ENCODE measurements at places on chromosomes 4 and X.

DNA sequence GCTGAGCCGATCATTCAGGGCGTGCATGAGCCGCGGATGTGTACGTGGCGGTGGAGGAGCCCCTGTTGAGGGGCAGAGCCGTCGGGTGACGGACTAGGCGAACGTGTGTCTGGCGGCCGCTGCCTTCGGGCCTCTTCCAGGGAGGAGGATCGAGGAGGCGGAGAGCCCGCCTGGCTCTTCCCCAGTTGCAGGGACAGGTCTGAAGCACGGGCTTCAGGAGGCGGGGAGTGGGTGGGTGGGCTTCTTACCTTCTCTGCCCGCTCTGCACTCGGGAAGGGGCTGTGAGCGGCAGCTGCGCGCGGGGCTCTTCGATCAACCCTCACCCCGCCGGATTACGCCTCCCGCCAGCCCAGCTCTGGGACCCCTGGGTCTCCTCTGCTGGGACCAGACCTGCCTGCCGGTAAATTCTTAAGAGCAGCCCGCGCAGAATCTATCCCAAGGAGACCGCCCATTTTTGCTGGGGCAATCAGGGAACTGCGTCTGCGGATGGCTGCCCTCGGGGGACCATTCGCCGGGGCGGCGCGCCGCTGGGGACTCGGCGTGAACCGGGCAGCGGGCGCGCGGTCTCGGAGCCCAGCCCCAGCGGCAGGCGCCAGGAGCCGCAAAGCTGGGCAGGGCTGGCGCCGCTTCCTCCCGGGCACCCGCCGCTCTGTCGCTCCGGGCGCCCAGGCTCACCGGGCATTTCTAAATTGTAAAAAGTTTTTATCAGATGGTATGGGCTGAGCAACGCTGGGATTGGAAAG is 4.9 kb downstream of the PLAC8 start:
- DNase-seq: peak; percentile 53

DNA sequence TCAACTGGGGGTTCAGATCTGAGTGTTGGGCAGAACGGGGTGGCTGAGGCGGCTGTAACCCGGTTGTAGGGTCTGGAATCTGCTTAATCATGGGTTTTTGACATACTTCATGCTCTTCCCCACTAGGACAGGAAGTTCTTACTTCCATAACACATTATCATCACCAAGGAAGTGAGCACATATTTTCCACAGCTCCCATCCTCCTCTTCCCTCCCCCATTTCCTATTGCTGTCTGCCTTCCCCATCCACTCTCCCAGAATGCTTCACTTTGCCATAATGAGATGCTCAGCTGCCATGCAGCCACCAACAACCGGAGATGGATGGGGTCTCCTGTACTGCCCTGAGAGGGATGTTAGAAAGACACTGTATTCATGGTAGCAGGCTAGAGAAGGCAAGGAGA is 6.4 kb upstream of the DCUN1D4 start:
- DNase-seq: no peak

DNA sequence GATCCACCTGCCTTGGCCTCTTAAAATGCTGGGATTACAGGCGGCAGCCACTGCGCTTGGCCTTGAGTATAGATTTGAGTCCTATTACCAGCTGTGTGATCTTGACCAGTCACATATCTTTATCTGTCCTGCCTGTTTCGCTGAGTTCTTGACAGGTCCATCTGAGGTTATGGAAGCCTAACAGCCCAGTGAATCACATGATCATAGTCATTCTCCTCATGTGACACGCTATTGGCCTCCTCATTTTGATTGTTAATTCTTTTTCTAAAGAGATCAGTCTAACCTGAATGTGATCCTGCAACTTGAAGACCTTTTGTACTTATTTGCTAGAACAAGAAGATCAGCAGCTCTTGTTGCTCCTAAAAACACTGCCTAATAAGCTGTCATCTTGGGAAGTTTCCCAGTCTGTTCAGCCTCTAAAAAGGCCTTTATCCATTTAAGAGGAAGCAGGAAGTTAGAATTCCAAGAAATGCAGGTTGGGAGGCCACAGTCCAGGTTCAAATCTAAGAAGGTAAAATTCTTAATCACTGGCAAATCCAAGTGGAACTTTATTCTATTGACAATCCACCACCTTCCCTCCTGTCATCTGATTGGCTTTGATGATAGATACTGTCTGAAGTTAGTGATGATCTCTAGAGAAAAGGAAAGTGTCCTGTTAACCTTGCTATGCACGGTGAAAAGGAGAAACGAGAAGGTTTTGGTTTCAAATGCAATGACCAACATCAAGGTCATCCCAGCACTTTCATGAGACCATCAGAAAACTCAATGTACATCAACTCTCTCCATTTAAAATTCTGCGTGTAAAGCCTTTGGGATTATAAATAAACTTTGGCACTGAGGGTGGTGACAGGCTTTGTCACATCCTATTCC is 86.9 kb downstream of the CHRNA9 start:
- no peak for DNase-seq

DNA sequence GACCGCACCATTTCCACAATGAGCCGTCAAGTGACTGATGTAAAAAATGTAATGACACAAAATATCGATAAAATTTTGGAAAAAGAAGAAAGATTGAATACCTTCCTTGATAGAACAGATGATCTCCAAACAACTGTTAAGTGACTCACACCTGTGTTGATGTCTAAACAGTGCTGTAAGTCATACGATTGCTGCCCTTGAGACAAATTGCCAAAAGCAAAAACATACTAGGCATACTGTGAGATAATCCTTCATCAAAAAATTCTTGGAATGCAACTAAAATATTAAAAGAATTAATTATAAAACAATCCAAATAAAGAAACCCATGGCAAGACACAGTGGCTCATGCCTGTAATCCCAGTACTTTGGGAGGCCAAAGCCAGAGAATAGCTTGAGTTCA is 53.4 kb downstream of the HNRNPD start:
- no peak for DNase-seq

DNA sequence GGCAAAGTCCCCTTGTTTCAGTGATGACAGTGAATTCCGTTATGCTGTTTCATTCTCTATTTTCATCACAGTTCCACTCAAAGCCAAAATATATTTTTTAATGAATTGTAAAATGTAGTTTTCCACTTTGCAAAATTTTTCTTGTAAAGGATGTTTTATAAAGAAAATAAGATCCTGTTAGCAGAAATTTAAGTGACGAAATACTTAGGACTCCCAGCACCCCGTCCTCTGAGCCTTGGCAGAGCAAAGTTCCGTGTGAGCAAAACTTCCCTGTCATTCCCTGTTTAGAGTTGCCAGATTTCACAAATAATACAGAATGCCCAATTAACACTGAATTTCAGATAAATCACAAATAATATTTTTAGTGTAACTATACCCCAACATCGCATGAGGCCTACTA is 81.0 kb upstream of the RBPJ start:
- DNase-seq: no peak

GRCh38 chr4:61254406-61254805 is 54.3 kb downstream of the ADGRL3 start:
- DNase-seq: no peak

- DNase-seq: no peak
These were observed 136.2 kb upstream of the BMPR1B start for GRCh38 chr4:94621491-94622080.

Data from NCI-H2029 (cell line).